CD4-positive, CD25-positive, alpha-beta regulatory T cell (primary cell): ENCODE measurements at places on chromosomes 2 and 18.
A peak's percentile ranks its signal among the peaks of the same experiment; 100 is the strongest.

DNA sequence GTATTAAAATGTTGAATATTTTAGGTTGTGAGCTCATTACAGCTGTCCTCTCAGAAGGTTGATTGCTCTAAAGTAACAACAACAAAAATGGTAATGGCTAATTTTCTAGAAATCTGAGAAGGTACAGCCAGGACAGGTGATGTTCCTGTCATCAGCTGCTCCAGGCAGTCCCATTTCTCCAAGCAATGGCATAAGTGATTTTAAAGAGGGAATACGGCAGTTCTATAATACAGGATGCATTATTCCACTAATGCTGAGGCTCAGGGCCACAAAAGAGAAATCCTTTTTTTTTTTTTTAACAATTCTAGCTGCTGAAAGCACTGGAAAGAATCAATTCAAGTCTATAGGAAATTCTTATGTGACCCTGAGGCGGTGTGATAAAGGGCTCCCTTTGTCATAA, 199.9 kb downstream of the PMAIP1 start:
- DNase-seq, result no peak

- DNase-seq, result no peak
Measured at GRCh38 chr2:75253526-75253925, 54.2 kb upstream of the TACR1 start.

DNA sequence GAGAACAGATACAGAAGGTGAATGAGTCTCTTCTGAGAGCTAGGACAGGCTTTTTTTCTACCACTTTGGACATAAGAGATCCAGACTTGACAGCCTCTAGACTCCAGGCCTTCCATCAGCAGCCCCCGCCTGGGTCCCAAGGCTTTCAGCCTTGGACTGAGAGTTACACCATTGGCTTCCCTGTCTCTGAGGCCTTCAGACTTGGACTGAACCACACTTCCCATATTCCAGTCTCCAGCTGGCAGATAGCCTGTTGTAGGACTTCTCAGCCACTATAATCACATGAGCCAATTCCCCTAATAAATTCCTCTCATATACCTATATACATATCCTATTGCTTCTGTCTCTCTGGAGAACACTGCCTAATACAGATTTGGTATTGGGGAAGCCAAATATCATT, 128.2 kb downstream of the MCFD2 start:
- DNase-seq, result no peak

DNA sequence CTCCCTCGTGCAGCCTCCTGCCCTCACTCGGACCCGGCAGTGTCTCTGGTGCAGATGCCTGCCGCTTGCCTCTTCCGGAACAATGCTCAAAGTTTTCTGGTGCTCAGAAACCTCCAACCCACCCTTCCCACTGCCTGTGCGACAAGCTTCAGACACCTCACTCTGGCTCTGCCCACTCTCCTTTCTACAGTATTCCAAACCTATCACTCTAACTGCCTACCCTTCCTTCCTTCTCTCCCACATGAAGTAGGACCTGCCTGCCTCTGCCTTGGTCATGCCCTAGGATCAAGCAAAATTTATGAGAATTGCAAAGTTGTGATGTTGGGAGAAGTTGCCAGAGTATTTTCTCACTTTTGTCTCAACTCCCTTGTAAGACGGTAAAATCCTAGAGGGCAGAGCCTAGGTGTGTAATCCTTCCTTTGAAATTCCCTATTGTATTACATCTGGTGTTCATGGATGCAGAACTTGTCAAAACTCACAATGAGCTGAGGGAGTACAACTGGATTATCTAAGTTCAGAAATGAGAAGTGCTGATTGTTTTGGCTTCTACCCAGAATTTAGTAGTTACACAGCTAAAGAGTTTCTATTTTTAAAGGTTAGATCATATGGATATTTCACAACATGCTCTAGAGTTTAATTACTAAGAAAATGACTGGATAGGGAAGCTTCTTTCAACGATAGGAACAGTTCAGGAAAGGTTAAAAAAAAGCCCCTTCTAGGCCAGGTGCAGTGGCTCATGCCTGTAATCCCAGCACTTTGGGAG, 7.2 kb downstream of the NPC1 start:
- no peak for DNase-seq

GRCh38 chr2:202064171-202064880, 8.7 kb upstream of the KIAA2012 start:
- no peak for DNase-seq

DNA sequence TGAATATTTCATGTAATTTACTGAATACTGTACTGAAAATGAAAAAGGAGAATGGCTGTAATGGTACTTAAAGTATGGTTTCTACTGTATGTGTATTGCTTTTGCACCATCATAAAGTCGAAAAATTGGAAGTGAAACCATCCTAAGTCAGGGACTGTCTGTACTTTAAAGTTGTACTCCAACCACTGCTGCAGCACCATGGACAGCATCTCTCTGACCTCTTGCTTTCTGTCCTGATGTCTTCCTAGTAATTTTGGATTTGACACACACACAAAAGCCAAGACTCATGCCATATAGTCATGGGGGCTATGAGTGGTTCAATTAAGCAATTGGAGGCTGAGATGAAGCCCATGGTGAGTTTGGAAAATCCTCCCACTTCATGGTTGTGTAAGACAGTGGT, 256.3 kb upstream of the PKDCC start:
- peak; percentile 11 for DNase-seq

DNA sequence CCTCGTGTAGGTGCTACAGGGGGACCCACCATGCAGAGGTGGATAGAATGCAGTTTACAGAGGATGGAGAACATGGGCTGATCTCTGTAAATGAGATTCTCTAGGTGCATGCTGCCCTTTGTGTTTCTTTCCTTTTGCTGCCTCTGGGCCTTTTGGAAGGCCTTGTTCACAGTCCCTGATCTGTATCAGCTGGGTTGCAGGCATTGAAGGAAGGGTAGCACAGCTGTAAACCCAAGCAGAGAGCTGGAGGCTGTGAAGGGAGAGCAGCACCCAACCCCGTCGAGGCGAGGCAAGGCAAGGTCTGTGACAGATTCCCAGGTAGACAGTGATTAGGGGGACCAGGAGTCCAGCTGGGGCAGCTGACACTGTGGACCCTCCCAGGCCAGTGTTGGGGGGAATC, 56.1 kb upstream of the SOS1 start:
- DNase-seq, result no peak

DNA sequence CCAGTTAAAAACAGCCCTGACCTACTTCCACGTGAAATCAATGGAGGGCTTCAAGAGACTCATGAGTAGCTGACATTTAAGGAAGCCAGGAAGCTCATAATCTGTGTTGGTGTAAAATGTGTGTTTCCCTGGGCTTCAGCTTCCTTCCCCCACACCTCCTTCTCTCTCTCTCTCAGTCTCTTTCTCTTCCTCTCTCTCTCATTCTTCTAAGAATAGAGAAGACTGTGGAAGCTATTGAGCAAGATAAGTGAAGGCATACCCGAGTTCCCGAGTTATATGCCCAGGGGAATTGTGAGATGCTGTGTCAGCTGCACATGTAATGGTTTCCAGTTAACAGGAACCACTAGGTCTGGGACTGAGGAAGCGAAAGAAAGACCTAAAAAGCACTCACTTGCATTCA, 199.4 kb downstream of the NYAP2 start:
- no peak for DNase-seq

GRCh38 chr2:172860336-172860707, 124.7 kb downstream of the RAPGEF4 start:
- no peak for DNase-seq

GRCh38 chr18:24609254-24609653, 148.8 kb downstream of the HRH4 start:
- DNase-seq, result no peak

GRCh38 chr2:238505119-238505891, 78.6 kb downstream of the ASB1 start:
- DNase-seq, result peak; percentile 23

- DNase-seq, result peak; percentile 80
Measured at GRCh38 chr2:100984892-100985307, 17.2 kb upstream of the RPL31 start.

DNA sequence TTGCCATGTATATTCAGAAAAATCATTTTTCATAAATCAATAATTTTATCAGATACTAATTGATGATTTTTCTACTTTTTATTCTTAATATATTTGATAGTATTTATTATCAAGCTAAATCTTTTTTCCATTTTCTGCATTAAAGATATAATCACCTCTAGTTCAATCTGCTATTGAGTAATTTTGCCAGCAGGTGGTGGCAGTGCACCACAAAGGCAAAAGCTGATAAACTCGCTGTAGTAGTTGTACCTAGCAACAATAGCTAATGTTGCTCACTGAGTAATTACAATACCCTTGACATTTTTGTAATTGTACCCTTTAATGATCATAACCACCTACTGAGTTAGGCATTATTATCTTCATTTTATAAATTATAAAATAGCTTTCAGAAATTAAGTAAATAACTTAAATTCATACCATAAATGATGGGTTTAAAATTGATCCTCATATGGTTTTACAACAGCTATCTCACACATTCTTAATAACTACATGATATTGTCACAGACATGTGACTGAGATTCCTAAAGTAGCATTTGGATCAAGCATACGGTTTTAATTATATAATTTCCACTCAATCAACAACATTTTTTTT, 52.0 kb upstream of the CALCRL start:
- DNase-seq, result no peak

- peak; percentile 74 for DNase-seq
Measured at GRCh38 chr2:134919341-134920210, 954 bp downstream of the CCNT2 start.

- DNase-seq, result no peak
Measured at GRCh38 chr2:63814114-63814513, 27.6 kb upstream of the UGP2 start.

DNA sequence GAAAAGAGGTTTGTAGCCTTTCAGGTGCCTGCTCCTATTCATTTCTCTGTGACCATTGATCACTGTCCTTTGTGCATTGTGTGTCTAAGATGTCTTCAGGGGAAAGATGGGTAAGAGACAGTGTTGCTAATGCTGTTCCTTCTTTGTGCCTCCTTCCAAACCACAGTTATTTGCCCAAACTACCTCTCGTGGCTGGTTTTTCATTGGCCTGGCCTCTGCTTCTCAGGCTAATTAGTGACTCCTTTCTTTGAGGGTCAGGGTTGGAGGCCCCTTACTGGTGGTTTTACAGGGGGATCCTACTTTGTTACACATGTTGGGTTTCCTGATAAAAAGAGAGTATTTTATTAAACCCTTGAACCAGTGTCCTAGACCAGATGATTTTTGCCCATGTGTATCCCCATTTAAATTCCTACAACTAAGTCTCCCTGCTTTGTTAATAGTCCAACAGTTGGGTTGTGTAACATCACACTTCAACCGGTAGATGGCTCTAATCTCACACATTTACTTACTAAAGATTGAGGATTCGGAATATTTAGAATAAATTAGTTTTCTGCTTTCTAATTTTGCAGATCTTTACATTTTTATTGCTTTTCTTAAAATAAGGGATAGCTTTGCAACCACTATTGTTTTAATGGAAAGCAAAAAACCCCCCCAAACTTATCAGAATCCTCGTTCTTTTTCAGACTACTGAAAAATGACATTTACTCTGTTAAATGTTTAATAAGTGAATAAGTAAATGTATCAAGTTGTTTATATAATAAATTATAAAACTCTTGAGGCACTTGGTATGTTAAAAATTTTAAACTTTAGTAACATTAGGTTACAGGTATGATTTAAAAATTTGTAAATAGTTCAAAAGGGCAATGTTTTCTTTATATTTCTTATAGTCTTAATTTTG, 2.4 kb downstream of the MARS2 start:
- DNase-seq, result peak; percentile 55

DNA sequence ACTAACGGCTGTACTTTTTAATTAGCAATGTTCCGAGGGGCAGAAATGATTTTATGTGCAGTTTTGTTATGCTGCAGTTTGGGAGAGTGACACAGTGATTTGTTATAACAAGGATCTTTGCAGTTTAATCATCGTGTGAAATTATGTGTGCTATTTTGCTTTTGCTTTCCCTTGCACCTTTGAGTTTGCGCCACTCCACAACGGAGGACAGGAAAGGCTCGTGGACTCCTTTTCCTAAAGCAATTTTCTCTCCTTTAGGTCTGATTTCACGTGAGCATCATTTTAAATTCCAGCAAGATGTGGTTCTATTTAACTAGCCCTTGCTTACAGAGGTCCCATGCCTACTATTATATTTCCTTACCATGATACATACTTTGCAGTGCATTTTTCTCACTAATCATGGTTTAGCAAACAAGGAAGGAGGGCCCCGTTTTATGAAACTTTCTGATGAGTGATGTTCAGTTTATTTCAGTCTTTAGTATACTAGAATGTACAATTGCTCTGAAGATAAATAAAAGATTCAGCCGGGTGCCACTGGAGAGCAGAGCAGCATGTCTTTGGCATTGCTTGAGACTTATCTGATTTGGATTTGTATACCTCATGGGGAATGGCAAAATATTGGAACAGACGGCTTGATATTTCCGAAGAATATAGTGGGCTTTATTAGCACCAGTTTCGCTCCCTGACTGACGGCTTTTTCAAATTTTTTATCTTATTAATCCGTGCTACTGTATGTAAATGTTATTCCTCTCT, 528.2 kb upstream of the FANCL start:
- no peak for DNase-seq

- DNase-seq, result no peak
Measured at GRCh38 chr2:172119089-172119488, 16.4 kb upstream of the DLX2 start.

GRCh38 chr2:6443061-6443823, 422.5 kb downstream of the CMPK2 start:
- DNase-seq, result no peak

DNA sequence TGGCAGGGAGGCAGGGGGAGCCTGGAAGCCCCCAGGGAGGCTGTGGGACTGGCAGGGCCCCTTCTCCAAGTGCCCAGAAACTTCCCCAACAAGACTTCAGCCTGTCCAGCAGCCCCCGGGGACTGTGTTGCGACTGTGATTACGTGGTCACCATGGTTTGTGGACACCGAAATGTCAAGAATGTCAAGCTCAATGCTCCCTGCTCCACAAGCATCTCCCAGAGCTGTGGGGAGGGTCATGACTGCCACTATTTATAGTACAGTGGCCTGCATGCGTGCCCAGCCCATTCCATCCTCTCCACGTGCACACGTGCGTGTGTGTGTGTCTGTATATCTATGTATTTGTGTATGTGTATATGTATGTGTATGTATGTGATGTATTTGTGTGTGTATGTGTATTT, 93.8 kb upstream of the MBOAT2 start:
- DNase-seq, result no peak

GRCh38 chr2:200467806-200468681, 41.8 kb downstream of the KCTD18 start:
- DNase-seq, result peak; percentile 61

GRCh38 chr18:56488739-56489138, 149.7 kb downstream of the TXNL1 start:
- no peak for DNase-seq

GRCh38 chr2:102190430-102191107, 3.7 kb downstream of the IL1RL2 start:
- DNase-seq, result no peak

DNA sequence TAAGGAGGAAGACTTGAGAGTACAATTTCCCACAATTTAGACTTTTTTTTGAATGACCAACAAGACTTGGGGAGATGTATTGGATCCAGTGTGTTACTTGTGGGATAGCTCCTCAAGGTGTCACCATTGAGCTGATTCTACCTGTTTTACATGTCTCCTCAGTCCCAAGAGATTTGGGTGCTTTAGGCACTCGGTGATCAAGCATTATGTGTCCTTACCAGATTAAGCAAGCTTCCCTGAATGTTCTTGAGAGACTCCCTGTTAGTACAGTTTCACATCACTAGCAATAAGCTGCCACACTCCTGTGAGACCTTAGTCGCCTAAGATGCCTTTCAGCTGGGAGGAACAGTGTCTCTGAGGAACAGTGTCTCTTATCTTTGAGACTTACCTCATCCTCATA, 384.3 kb upstream of the SYT4 start:
- no peak for DNase-seq

GRCh38 chr18:39521164-39521563, 1955.6 kb upstream of the CELF4 start:
- DNase-seq, result no peak
